ENCODE measurements at places on chromosomes 7 and 10. TPM values are rescaled to one million over a fixed set of nuclear protein-coding genes. Genes with fewer than 3 reads are reported as not detected.

DNA sequence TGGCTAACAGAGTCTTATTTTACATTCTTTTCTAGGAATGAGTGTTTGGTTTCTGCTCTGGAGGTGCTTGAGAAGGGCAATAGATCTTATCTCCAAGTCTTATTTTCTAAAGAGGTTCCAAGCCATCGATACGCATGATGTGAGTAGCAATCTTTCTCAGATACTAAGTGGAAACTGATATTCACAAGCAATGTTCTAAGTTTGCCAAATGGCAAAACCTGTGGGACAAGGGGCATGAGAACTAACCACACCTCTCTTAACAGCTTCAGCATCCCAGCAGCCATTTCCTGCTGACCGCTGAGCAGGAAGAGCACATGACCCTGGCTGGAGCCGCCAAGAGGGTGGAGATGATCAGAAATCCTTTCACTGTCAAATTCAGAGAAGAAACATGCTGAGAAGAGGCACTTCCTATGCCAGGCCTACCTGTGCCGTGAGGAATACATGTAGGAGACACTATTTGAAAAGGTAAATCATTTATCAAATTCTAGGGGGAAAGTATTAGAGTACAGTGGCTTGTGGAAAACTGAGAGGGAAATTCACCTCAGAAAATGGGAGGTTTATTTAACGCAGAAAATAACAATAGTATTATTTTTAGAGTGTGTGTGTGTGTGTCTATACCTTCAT lies 35.2 kb downstream of the CCDC71L start:
- no peak for DNase-seq

GRCh38 chr7:106064771-106065574 lies 47.1 kb downstream of the SYPL1 start:
- no peak for DNase-seq

- no peak for DNase-seq
Measured at GRCh38 chr10:77983384-77984341, 45.7 kb downstream of the POLR3A start.

- no peak for DNase-seq
Measured at GRCh38 chr10:75165684-75166622, 44.6 kb upstream of the VDAC2 start.

NEUROD6 gene
- total RNA-seq = not detected

CYP3A7 gene
- total RNA-seq = not detected

SLC26A5 gene
- not detected for total RNA-seq

PRDX3 gene
- 137 TPM for total RNA-seq

LUC7L2 gene
- total RNA-seq = 115 TPM

- peak; percentile 60 for DNase-seq
Measured at GRCh38 chr10:117167789-117168674, 29.3 kb upstream of the KCNK18 start.

DNA sequence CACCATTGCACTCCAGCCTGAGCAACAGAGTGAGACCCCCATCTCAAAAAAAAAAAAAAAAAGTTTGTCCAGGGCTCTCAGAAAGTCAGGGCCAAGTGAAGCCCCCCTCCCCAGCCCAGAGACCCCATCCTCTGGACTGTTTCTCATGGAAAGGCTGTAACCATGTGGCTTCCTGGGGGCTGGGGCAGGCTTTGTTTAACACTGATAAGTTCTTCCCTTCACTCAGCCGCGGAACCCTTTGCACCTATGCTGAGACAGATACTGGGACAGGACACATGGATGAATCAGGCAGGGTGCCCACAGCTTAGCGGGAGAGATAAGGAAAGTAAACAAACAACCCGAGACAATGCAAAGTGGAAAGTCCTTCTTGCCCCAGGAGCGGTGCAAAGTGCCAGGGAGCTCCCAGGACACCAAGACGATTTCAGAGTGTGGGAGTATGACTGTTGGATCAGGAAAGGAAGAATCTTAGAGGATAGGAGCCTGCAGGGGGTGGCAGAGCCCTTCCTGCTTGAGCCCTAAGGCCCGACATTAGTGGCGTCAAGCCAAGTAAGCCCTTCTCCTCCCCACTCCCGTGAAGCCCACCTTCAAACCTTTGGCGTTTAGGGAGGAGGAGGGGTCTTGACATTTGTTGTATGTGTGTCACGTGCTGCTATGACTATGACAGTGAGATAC lies 11.6 kb downstream of the MLXIPL start:
- DNase-seq = no peak

GPER1 gene
- total RNA-seq = not detected

- no peak for DNase-seq
Measured at GRCh38 chr7:125253452-125254190, 324.0 kb upstream of the POT1 start.
